Chondrocyte (in vitro differentiated cells): ENCODE measurements at places on chromosomes 3 and 15. TPM values are rescaled to one million over a fixed set of nuclear protein-coding genes. Genes with fewer than 3 reads are reported as not detected.

DNA sequence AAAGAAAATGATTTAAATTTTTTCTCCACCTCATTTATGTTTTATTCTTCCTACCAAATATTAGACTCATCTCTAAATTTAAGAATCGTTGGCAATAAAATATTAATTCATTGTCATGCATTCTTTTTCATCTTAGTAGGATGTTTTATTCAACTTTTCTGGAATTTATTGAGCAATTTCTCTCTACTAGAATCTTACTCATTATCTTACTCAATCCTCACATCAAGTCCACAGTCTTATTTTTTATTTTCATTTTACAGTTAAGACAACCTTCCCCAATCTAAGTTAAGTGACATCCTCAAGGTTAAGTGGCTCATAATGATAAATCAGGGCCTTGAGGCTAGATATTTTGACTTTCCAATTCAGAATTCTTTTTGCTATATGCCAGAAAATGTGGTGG, 15.9 kb upstream of the ALDH1A2 start:
- DNase-seq: no peak

Gene CAMK2N2
- total RNA-seq: 3.2 to 5.3 TPM (median 3.9 TPM) in 3 replicates

DNA sequence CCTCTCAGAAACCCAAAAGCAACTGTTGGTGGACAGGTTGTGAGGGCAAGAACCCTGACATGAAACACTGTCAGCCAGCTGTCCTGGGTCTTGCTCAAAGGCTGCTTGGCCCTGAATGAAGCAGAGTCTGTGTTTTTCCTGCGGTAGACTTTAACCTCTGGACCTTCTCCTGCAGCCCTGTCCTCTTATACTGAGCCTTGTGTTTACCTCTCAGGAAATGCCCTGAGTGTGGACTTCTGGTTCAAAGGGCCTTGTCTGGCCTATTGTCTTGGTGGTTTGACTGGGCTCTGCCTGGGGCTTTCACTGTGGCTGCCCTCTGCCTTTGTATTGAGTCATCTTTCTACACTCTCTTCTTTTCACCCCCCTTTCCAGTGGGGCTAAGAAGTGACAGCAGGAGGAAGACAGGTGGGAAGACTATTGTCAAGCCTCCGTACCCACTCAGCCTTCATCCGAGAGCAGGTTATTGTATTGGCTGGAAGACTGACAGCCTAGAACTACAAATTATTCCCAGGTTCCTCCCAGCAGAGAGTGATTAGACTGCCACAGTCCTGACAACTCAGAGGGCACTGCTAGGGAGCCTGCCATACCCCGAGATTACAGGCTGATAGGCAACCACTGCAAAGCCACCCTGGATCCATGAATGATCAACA, 3.5 kb downstream of the SEC13 start:
- DNase-seq: no peak

DNA sequence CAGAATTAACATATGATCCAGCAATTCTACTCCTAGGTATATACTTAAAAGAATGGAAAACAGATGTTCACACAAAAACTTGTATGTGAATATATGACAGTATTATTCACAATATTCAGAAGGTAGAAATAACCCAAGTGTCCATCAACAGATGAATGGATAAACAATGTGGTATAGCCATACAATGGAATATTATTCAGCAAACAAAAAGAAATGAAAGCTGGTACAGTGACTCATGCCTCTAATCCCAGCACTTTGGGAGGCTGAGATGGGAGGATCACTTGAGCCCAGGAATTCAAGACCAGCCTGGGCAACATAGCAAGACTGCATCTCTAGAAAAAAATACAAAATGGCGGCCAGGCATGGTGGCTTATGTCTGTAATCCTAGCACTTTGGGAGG, 129.4 kb downstream of the RBPMS2 start:
- no peak for DNase-seq

GRCh38 chr3:119305286-119305685, 11.1 kb downstream of the ARHGAP31 start:
- DNase-seq: no peak

DNA sequence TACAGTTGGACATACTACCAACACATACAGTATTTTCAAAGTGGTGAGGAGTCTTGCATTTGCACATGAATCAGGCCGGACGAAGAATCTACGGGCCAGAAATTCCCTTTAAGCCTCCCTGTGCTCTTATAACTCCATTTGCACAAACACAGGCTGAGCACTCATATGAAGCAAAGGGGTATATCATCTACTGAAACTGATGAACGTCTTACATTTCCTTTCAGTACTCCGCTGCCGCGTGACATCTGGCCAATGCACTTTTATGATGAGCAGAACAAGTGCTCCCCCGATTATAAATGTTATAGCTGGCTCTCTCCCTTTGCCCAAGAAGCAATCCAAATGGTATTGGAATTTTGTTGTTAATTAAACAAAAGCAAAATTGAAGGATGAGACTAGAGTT, 110.3 kb upstream of the ICE2 start:
- no peak for DNase-seq

DNA sequence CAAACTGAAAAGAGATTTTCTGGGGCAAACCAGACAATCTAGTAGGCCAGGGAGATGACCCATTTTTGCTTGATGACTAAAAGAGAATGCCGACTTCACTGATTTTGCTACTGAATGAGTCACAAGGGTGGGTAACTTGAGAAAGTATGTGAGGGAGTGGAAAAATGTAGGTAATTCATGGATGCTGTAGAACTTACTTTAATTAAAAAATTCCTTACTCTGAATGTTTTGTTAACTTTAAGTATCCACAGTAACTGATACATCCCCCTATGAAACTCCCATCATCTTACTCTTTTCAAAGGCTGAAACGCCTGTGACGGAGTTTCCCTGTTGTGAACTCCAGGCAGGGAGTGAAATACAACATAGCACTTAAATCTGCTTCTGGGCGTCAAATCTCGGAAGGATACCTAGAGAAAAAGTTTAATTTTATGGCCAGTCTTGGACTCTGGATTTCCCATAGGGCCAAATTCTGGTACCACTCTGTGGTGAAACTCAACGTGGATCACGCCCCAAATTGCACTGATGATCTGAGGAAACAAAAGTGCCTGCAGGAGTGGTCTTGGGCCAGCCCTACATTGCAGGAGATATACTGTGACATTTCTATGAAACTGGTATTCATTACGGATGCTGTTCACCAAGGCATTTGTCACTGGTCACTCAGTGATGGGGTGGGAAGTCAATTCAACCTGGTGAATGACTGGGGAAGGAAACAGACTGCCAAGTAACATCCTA, 24.0 kb downstream of the GOLIM4 start:
- no peak for DNase-seq

DNA sequence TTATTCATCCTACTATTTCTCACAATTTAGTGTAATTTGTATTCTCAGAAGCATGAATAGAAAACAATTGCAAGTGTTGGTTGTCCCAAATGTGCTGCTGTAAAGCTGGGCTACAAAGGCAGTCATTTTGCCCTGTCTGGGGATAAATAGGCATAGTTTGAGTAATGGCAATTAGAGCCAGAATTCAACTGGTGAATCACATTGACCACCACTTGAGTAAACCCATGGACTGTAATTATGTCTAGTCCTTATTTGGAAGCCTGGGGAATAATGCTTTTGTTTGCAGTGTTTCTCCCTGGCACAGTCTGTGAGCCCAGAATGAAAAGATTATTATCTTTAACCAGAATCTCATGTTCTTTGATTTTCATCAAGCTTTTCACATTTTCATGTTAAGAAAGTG, 30.5 kb upstream of the CHL1 start:
- no peak for DNase-seq

GRCh38 chr15:55124616-55125015, 72.1 kb downstream of the RSL24D1 start:
- no peak for DNase-seq

DNA sequence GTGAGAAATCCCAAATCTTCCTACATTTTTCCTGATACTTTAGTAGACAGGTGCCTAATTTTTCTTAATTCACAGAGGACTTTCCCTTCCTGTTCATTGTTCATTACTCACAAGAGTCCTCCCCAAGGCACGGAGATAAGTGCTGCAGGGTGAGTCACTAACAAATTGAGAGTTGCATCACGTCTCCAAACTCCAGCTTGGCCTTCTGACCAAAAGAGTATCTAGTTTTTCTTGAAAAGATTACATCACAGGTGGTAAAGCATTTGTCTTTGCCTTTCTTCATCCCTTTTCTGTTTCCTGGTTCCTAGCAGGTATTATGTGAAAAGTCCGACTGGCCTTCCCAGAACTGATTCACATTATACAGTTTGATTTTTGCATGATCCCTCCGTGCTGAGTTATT, 24.9 kb upstream of the RASGRP1 start:
- DNase-seq: no peak

DNA sequence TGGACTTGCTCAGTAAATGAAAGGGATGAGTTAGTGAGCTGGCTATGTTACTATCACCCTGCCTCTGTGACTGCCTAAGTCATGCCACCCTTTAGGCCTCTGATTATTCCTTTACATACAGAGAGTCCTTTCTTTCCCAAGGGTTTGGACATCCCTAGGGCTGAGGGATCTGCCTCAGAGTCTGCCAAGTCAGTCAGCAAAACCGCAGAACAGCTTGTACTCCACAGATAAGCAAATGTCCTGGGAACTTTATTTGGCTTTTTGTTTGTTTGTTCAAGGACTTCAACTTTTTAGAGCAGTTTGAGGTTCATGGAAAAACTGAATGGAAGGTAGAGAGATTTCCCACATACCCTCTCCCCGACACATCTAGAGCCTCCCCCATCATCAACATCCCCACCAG, 82.6 kb upstream of the TRIM42 start:
- no peak for DNase-seq

GRCh38 chr3:142929109-142929508, 34.4 kb downstream of the PAQR9 start:
- DNase-seq: no peak

DNA sequence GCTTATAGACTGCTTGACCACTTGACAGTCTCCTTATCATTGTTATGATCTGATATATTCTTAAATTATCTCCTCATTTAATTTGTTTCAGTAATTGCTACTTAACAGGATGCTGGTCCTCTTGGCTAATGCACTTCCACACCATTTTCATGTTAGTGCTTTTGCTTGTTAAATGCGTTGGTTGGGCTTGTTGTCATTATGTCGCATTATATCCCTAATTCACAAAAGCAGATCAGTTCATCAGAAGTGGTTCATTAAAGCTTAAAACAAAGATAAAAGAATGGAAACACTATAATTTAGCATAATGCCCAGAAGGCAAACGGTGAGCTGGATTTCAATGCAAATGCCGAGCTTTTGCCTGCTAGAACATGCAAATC, 17.1 kb upstream of the EHHADH start:
- DNase-seq: no peak

Gene MAPK6
- 45.2 to 60.1 TPM (median 59.0 TPM) in 3 replicates for total RNA-seq

DNA sequence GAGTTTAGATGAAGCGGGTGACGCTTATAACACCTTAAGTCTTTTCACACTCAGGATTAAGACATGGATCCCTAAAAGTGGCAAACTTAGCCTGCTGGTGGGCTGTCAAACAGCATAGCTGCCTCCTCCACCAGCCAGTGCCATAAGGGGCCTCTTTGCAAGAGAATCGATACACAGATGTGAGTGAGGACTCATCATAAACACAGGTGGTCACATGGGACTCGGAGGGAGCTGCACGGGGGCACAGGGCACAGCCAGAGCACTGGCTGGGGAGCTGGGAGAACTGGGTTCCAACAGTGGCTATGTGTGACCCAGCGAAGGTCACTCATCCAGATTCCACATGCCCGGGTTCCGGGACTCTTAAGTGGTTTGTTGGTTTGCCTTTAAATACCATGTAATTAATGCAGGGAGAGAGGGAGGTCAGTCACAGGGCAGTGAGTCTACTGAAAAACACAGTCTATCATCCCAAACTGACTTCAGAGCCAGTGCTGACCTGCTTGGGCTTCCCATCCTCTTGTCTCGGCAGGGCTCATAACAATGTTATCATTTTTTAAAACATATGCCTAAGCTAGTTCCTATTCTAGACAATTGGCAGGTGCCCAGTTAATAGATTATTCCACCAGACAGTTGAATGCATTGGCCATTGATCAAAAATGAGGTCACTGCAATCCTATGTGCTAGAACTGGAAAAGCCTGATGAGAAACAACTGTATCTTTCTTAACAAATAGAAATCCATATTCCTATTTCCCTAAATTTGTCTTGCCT, 51.8 kb downstream of the SLC12A8 start:
- no peak for DNase-seq

Gene SLC27A2
- not detected in 3 replicates for total RNA-seq

DNA sequence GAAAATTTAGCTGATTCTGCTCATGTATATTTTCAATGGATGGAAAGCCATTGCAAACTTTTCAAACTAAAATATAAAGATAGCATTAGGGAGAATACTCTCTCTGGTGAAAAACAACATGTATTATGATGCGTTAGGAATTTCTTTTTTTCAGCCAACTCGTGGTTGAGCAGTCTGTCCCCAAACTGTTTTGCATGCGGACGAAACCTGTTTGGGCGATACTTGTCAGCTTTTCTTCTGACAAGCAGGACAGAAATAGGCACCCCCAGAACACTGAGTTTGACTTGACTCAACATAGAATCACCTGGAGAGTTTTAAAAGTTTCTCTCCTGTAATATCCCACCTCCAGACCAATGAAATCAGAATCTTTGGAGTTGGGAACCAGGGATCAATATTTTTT, 417.5 kb upstream of the TPRG1 start:
- no peak for DNase-seq

GRCh38 chr15:60674704-60675395, 195.9 kb upstream of the ICE2 start:
- DNase-seq: no peak

DNA sequence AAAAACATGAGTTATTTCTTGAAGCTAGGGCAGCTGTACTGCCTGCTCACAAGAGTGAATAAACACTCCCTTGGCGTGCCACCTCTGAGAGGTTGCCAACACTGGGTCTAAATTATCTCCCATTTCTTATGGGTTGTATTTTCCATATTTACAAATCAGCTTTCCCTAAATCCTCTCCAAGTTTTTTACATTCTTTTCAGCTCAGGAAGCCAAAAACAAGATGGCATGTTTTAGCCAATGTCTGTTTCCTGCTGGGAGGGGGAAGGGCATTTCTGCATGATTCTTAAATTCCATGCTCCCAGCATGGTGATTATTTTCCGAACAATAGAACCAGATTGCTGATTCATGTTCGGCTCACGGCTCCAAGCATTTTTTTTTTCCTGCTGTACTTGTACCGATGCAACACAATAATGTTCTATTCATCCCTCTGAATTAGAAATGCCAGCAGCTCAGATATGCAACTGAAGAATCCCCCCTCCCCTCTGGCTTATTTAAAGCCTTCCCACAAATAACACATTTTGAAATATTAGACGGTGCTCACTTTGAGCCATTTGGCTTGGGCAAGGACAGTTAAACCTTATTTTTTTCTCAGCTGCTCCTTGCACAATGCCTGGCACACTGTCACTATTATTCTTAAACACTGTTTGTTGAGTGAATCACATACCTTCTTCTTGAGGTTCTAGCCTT, 252.5 kb downstream of the THRB start:
- DNase-seq: no peak

- DNase-seq: no peak
Measured at GRCh38 chr3:59450437-59450836, 400.6 kb upstream of the CFAP20DC start.
